Activated CD4-positive, alpha-beta T cell treated with anti-CD3 and anti-CD28 coated beads for 36 hours (primary cell): ENCODE measurements at places on chromosomes 12 and 14.

- no peaks in the 10 kb centered on the region for H3K36me3 ChIP-seq
- DNase-seq = peak; percentile 70
- H3K27ac ChIP-seq = peak overlapping the region; percentile 75
- H3K27me3 ChIP-seq = peaks cover 2% of the 10 kb centered on the region
- H3K4me1 ChIP-seq = peaks cover 36% of the 10 kb centered on the region
- peak overlapping the region; percentile 58 for H3K4me3 ChIP-seq
These were observed 106.6 kb downstream of the BRMS1L start for GRCh38 chr14:35932659-35933159.

DNA sequence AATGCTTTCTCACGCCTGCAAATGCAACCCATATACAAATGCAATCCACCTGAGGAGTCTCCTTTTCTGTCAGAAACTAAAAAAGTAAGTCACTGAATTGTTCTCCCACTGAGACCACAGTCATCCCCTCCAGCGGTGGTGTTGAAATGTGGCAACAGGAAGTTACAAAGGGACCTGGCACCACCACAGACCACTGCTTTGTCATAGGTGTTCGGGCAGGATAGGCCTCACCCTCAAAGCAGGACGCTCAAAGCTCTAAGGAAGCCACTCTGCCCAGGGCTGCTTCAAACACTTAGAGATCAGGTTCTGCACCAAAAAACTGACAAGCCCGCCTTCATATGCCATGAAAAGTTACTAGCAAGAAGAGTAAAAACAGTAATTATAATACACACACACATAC, 11.3 kb downstream of the PHLDA1 start:
- H3K4me3 ChIP-seq = peak overlapping the region; percentile 54
- peak overlapping the region; percentile 99 for H3K27ac ChIP-seq
- no peaks in the 10 kb centered on the region for H3K36me3 ChIP-seq
- H3K27me3 ChIP-seq = peaks cover 1% of the 10 kb centered on the region

DNA sequence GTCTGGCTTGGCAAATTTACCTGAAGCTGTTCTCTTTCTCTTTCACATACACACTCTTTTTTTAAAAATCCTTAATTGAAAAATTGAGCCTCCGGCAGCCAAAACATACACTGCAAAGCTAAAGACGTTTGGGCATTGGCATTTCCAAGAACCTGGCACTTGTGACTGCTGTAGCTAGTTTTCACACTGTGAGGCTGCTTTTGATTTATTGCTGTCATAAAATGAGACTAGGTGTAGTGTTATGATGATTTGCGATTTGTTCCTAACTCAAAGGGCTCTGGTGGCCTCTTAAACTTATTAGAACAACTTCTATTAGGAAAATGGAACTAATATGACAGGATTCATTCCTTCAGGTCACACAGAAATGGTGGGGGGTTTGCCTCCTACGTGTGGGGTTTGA, 377.1 kb upstream of the FAR2 start:
- DNase-seq = no peak
- no peak overlapping the region for H3K27ac ChIP-seq
- H3K27me3 ChIP-seq = no peaks in the 10 kb centered on the region
- no peak overlapping the region for H3K4me3 ChIP-seq
- no peaks in the 10 kb centered on the region for H3K36me3 ChIP-seq

GRCh38 chr12:8989413-8989812, at the start of gene KLRG1:
KLRG1 (plus strand) TSS chr12:8989546; CDS start chr12:8989636, 90 bp downstream.
- peaks cover 4% of the 10 kb centered on the region for H3K36me3 ChIP-seq
- no peak within 1 kb of the TSS for H3K4me3 ChIP-seq
- H3K27ac ChIP-seq = peak within 1 kb of the TSS; percentile 0
- peak; percentile 20 for DNase-seq

- DNase-seq = peak; percentile 78
- H3K27me3 ChIP-seq = no peaks in the 10 kb centered on the region
- H3K4me1 ChIP-seq = peaks cover 72% of the 10 kb centered on the region
- peaks cover 78% of the 10 kb centered on the region for H3K36me3 ChIP-seq
- peak overlapping the region; percentile 3 for H3K4me3 ChIP-seq
These were observed 37.3 kb downstream of the VDR start for GRCh38 chr12:47867495-47867941.

DNA sequence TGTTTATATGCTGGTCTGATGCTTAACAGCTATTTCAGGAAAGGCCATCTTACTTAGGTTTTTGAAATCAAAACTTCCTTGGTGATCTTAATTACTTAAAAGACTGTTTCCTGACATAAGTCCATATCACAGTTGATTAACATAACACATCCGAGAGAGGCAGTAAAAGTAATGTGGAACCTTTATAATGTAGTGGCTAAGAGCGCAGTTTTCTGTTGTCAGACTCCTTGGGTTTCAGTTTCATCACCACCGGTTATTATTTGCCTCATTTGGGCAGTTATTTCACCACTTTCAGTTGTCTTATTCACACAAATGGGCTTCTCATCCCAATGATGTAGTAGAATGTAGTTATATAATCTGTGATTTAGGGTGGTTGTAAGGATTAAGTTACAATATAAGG, 30.9 kb downstream of the TBC1D15 start:
- H3K27ac ChIP-seq = no peak overlapping the region
- no peak overlapping the region for H3K4me3 ChIP-seq
- peaks cover 53% of the 10 kb centered on the region for H3K4me1 ChIP-seq
- H3K36me3 ChIP-seq = peaks cover 22% of the 10 kb centered on the region
- DNase-seq = no peak
- no peaks in the 10 kb centered on the region for H3K27me3 ChIP-seq

- peaks cover 15% of the 10 kb centered on the region for H3K27me3 ChIP-seq
These were observed 19.8 kb upstream of the CABP1 start for GRCh38 chr12:120620624-120621023.

DNA sequence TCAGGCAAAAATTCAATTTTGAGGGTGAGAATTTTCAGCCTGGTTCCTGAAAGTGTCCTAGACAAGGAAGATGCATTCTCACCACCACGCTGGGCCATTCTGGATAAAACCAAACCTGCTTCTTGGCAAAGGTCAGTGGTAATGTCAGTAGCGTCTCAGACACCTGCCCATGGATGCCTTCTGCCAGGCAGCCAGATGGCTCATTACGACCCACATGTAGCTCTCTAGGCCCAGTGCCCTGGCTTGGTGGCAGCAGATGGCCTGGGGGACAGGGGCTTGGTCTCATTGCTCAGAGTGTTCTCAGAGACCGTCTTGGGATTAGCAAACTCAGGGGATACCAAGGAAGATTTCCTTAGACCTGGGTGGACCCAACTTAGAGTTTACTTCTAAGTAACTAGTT, 105.1 kb downstream of the ARF6 start:
- H3K27me3 ChIP-seq = no peaks in the 10 kb centered on the region
- peak overlapping the region; percentile 60 for H3K27ac ChIP-seq
- DNase-seq = no peak
- H3K4me3 ChIP-seq = no peak overlapping the region
- H3K4me1 ChIP-seq = peaks cover 67% of the 10 kb centered on the region

- H3K4me3 ChIP-seq = no peak overlapping the region
- no peak overlapping the region for H3K27ac ChIP-seq
- DNase-seq = no peak
- peaks cover 26% of the 10 kb centered on the region for H3K36me3 ChIP-seq
- no peaks in the 10 kb centered on the region for H3K27me3 ChIP-seq
These were observed 48.6 kb upstream of the STAC3 start for GRCh38 chr12:57299514-57300016.

- no peak overlapping the region for H3K27ac ChIP-seq
- peaks cover 2% of the 10 kb centered on the region for H3K27me3 ChIP-seq
- no peaks in the 10 kb centered on the region for H3K4me1 ChIP-seq
- no peak for DNase-seq
These were observed 25.0 kb upstream of the DHRS7 start for GRCh38 chr14:60189923-60190840.

- no peak for DNase-seq
- H3K4me3 ChIP-seq = no peak overlapping the region
- H3K27me3 ChIP-seq = peaks cover 30% of the 10 kb centered on the region
- H3K27ac ChIP-seq = no peak overlapping the region
These were observed 66.3 kb upstream of the ESRRB start for GRCh38 chr14:76309572-76310162.

DNA sequence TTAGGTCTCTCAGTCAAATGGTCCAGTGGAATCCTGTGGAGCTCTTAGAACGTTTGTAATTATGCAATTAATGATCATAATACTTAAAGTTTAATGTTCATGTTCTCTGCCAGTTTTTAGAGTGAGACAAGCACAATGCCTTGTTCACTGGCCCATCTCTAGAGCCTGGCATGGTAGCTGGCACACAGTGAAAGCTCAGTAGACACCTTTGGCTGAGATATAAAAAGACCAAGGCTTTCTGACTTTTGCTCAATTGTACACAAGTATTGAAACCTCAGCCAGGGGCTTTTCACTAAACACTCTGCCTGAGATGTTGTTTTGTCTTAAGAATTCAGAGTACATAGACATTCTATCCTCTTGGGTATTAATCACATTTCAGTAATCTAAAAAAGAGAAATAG, 241.8 kb upstream of the ATP2B1 start:
- no peak for DNase-seq
- H3K36me3 ChIP-seq = no peaks in the 10 kb centered on the region
- H3K27me3 ChIP-seq = no peaks in the 10 kb centered on the region
- peak overlapping the region; percentile 64 for H3K27ac ChIP-seq
- H3K4me1 ChIP-seq = peaks cover 50% of the 10 kb centered on the region

DNA sequence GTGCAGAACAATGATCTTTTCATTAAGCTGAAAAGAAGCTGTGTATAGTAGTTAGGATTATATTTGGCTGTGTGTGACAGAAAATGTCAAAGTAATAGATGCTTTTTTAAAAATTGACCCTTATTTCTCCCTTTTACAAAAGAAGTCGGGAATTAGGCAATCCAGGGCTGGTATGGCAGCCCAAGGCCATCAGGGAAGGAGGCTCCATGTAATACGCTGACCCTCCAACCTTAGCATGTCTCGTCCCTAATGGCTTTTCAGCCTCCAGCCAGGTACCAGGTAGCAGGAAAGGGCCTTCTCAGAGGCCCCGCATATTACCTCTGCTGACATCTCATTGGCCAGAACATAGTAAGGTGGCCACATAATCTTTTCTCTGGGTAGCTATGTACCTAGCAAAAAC, 79.7 kb downstream of the VCPKMT start:
- H3K27me3 ChIP-seq = no peaks in the 10 kb centered on the region
- no peak overlapping the region for H3K27ac ChIP-seq
- peaks cover 59% of the 10 kb centered on the region for H3K4me1 ChIP-seq

GRCh38 chr12:114131824-114132223, 165.7 kb upstream of the RBM19 start:
- no peak overlapping the region for H3K4me3 ChIP-seq
- no peaks in the 10 kb centered on the region for H3K4me1 ChIP-seq
- no peak for DNase-seq
- no peak overlapping the region for H3K27ac ChIP-seq
- peaks cover 7% of the 10 kb centered on the region for H3K27me3 ChIP-seq
- H3K36me3 ChIP-seq = no peaks in the 10 kb centered on the region

DNA sequence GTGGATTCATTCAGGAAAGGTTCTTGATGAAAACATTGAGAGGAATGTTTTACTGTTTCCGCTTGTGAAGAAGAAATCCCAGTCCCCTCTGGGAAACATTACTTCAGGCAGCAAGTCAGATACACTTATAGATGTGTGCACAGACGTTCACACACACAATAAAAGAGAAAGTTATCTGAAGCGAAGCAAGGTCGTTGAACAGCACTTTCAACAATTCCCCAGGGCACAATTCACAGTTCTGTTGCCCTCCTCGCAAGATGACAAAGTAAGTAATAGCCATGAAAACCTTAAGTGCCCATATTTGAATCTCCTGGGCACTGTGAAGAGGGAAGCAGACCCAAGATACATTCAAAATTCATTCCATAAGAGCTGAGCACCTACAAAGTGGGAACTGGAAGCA, 156.6 kb upstream of the CAND1 start:
- peaks cover 2% of the 10 kb centered on the region for H3K36me3 ChIP-seq
- DNase-seq = no peak
- no peaks in the 10 kb centered on the region for H3K4me1 ChIP-seq

DNA sequence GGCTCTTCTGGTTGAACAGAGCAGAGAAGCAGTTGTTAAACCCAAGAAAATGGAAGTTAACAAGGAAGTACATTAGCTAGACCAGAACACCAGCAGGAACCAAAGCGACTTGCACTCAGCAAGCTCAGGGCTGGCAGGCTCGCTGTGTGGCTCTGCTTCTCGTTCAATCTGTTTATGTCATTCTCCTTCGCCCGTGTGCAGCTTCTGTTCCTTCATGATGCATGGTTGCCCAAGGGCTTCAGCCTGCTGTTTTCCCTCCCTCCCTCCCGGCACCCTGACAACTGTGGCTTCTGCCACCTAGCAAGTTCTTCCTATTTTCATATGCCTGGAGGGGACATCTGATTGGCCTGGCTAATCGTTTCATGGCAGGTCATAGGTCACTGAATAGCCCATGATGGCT, 25.3 kb downstream of the PIGH start:
- no peaks in the 10 kb centered on the region for H3K36me3 ChIP-seq
- no peak for DNase-seq
- peaks cover 3% of the 10 kb centered on the region for H3K27me3 ChIP-seq
- no peaks in the 10 kb centered on the region for H3K4me1 ChIP-seq

GRCh38 chr12:118103601-118104382, at the start of gene VSIG10:
VSIG10 (minus strand) TSS chr12:118104011; CDS start chr12:118103671, 340 bp downstream.
- H3K4me3 ChIP-seq = peak within 1 kb of the TSS; percentile 71
- peak; percentile 35 for DNase-seq
- no peaks in the 10 kb centered on the region for H3K36me3 ChIP-seq
- H3K27ac ChIP-seq = no peak within 1 kb of the TSS
- peaks cover 19% of the 10 kb centered on the region for H3K27me3 ChIP-seq

GRCh38 chr12:20452496-20453010, 84.2 kb downstream of the PDE3A start:
- no peak overlapping the region for H3K27ac ChIP-seq
- no peaks in the 10 kb centered on the region for H3K4me1 ChIP-seq
- H3K27me3 ChIP-seq = peaks cover 7% of the 10 kb centered on the region

- no peak overlapping the region for H3K27ac ChIP-seq
- no peaks in the 10 kb centered on the region for H3K36me3 ChIP-seq
- H3K4me1 ChIP-seq = no peaks in the 10 kb centered on the region
- no peak for DNase-seq
- no peak overlapping the region for H3K4me3 ChIP-seq
These were observed 49.6 kb downstream of the GRIP1 start for GRCh38 chr12:66629138-66629870.

DNA sequence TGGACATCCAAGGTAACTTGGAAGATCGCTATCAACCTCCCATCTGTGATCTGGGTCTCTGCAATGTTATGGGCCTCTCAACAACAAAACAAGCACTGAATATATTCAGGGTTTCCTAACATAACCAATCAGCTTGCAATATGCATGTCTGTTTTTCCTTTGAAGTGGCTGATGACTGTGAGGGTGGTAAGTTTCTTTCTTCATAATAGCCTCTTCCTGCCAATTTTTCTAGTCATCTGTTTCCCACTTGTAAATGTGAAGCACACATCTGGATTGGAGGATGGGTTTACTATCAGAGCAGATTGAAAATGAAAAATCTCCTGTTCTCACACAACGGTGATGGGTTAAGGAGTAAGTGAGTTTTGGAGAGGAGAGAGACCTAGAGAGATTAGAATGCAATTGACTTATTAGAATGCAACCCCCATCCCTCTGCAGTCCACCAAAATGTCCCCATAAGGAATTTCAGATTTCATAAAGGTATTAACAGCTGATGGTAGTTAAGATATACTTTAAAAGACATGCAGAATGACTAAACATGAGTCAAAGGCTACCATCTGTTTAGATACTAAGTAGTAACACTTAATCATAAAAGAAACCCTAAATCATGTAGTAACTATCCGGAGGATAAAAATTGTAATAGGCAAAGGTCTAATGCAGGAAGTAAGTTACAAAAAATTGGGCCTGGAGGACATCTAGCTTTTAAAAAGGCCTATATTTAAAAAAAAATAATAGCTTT, 58.4 kb upstream of the SAV1 start:
- H3K4me1 ChIP-seq = peaks cover 32% of the 10 kb centered on the region
- H3K27me3 ChIP-seq = no peaks in the 10 kb centered on the region
- peak; percentile 31 for DNase-seq
- peaks cover 71% of the 10 kb centered on the region for H3K36me3 ChIP-seq
